ENCODE measurements at places on chromosomes 7 and 10. TPM values are rescaled to one million over a fixed set of nuclear protein-coding genes. Genes with fewer than 3 reads are reported as not detected.

Gene SDHAF3
- 44.3 TPM for total RNA-seq

Gene STAG3
- 28.3 TPM for total RNA-seq

DNA sequence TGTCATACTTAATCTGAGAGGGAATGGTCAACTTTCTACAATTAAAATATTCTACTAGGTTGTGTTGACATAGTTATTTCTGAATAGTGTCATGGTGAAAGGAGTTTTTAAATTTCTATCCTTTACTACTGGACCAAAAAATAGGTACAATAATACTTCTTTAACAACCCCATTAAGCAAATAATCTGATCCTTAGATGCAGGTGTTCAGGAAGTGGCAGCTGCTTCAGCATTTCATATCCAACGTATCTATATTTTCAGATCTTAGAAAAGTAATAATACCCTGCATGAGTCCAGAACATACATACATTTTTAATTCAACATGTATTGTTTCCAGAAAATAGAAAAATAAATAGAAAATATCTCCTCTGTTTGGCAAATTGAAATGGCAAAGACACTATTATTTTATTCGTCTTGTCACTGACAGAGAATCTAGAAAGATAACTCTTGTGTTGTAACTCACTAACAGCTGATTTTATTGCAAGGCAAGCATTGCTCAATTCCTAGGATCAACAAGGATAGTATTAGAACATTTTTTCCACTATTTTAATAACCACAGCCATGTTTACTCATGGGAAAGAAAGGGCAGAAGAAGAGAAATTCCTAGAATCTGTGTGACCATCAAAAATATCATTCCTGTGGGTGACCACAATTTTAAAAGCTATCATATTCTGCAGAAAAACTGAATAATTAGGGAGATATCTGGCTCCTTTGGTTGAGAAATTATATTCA lies 159.3 kb upstream of the CNTNAP2 start:
- DNase-seq: no peak

DNA sequence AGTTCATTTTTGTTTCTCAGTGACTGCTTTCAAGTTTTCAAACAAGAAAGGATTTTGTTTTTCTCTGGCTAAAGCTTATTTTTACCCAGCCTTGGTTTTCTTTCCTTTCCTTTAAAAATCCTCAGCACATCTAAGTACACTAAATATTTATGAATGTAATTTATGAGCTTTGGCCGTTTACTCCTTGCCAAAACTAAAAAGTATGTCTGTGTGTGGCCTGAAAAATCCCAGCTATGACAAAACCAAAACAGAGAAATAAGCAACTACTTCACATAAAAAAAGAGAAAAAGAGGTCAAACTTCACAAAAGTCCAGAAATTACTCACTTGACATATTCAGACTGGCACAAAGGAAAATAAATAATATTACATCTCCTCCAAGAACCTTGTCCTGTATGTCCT lies 365.1 kb upstream of the NFE2L3 start:
- no peak for DNase-seq

DNA sequence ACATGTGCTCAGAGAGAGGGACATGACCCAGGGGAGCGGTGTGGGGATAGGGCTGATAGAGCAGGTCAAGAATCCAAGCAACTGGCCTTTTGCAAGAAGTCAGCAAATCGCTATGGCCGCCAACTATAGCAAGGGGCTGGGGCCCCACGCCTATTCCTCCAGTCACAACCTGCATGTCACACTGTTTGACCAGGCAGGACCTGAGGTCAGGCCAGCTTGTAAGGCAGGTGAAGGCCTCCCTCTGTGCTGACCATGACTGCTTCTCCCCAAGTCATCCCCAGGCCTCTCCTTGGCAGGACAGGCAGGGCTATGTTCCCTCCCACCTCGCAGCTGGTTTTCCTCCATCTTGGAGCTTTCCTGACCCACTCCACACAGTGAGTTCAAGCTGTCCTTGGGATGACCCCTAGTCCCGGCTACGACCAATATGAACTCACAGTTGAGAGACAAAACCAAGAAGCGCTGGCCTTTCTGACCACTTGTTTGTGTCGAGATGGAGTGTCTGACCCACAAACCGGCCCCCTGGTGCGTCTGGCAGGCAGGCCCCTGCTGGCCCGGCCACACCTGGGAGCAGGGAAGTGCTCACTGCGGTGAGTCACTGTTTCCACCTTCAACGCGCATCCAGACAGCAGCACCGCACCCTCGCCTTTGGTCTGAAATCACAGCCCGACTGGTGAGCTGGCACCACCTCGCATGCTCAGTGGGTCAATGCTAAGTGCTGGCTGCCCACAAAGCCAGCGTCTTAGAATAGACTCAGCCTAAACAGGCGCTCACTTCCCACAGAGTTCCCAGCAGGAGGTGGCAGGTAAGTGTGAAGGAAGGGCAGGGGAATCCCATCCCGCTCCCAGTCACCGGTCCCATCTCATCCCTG lies 81.4 kb downstream of the VWA2 start:
- DNase-seq: no peak

All from activated CD4-positive, alpha-beta T cell treated with anti-CD3 and anti-CD28 coated beads for 36 hours (primary cell).